Aorta (tissue), 5 donors: ENCODE measurements at places on chromosomes 2 and 18.
A peak's percentile ranks its signal among the peaks of the same experiment; 100 is the strongest.

- DNase-seq, result no peak
These were observed 366.4 kb upstream of the FSIP2 start for GRCh38 chr2:185372188-185372587.

- DNase-seq, result peak; percentile 89
These were observed 18.0 kb downstream of the MBP start for GRCh38 chr18:77114415-77115191.

- DNase-seq, result no peak
These were observed 90.0 kb upstream of the GULP1 start for GRCh38 chr2:188201639-188202038.

DNA sequence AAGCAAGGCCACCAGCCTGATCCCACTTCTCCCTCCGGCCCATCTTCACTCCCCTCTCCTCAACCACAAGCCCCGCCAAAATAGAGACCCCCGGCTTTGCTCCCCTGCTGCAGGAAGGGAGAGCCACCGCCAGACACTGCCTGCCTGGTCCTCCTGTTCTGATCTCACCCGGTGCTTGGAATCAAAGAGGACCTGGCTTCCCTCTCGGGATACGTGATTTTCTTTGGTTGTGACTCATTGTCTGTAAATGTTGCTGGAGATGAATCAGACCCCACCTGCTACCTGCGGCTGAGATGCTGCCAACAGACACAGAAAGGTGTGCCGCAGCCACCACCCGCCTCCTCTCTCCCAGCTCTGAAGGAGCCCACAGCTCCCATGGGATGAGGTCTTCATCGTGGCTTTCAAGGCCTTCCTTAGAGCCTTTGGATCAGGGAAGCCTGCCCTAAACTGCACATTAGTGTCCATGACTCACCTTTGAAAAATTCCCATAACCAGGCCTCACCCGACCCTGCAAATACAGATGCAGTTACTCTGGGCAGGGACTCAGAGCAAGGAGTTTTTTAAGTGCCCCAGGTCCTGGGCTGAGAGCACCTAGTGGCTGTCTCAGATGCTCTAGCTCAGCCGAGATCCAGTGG is 79.4 kb upstream of the ZNF532 start:
- DNase-seq, result peak; percentile 53

DNA sequence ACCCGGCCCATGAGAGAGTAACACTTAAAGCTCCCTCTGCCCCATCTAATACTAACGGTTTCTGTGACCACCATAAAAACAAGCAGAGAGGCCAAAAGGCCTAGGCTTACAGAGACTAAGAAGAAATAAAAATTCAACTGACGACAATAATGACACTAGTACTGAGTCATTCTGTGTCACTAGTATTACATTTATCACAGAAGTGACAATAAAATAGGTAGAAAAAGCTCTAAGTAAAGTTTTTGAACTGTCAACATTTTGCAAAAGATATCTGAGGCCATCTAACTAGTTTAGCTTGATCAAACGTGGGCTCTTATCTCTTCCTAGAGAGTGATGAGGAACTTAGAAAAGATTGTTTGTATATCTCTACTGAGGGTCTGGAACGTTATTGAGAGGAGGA is 35.6 kb downstream of the AP1S3 start:
- no peak for DNase-seq

DNA sequence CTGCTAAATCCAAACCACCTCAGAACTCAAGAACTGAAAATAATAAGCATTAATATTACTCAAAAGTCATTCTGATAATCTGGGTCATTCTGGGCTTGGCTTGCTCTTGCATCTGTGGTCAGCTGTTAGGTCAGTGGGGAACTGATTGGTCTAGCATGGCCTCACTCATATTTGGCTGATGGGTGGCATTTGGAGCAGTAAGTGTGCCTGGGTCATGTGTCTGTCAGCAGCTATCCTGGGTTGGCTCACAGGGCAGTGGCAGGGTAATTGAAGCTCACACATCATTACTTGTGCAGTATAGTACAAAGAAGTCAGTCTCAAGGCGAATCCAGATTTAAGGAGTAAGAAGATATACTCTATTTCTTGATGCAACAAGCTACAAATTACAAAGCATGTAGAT is 9.6 kb downstream of the RPL37A start:
- DNase-seq, result no peak
